Coronary artery (tissue), 2 donors: ENCODE measurements at places on chromosomes 4 and X.

DNA sequence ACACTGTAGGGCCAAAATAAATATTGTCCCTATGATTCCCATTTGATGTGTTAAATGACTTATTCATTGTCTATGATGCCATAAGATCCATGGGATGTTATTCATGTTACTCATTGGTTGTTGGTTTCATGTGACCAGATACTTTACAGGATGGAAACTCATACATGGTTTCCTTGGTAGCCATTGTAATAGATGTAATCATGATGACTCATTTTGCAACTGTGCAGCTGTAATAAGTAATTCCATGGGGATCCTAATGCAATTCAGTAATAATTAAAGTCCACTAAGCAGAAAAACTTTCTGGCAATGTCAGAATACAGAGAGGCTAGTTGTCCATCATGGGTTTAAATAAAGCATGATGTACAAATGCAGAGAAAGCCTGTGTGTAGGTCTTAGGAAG, 389.7 kb upstream of the NR3C2 start:
- no peak for DNase-seq

- no peak for DNase-seq
Observed at GRCh38 chrX:150475461-150475860, 93.0 kb upstream of the MTM1 start.

DNA sequence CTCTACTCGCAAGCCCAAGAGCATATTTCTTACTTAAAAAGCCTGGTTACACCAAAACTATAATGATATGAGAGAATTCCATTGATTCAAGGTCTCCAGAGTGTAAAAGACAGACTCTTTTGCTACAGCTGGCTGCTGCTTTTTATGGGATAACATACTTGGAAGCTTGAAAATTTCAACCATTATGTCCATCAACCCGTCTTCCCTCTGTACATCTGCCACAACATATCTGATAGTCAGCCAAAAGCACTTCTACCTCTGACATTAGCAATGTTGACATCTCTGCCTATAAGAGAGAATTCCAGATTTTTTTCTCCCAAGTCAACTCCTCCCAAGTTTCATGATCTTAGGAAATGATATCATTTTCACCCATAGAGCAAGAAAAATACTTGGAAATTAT, 54.4 kb upstream of the IQCM start:
- DNase-seq: no peak

DNA sequence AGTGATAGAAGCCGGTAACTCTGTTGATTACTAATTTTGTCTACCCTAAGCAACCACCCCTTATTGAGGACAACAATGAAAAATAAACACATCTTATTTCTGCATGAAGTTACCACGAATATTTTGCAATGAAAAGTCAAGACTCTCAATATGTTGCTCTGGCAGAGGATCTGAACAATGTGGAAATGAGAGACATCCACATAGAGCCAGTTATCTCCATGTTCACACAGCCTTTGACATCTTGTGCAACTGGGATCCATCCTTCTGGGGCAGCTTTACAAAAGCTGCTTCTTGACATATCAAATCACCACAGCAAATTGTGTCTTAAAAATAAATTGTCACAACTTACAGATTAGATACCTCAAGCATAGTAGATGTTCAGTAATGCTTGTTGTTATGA, 10.2 kb downstream of the EDNRA start:
- no peak for DNase-seq

- no peak for DNase-seq
Observed at GRCh38 chr4:101200561-101200960, 146.8 kb downstream of the PPP3CA start.

- DNase-seq: no peak
Observed at GRCh38 chr4:76582817-76583087, 147.7 kb downstream of the SHROOM3 start.

- no peak for DNase-seq
Observed at GRCh38 chr4:184807256-184807655, 18.5 kb downstream of the ACSL1 start.

DNA sequence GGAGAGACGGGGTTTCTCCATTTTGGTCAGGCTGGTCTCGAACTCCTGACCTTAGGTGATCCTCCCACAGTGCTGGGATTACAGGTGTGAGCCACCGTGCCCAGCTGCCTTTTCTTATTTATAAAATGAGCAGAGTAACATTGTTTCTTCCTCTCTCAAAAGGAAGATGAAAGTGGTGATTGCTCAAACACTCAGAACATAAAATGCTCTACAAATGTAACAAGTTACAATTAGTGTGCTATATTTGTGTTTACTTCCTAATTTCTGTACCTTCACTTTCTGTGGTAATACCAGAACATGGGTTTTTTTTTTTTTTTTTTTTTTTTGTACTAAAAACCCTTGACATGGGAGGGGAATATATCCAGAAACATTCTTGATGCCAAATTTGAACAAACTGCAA, 197.9 kb downstream of the MGST2 start:
- no peak for DNase-seq
